ENCODE measurements at places on chromosomes 12 and 14. TPM values are rescaled to one million over a fixed set of nuclear protein-coding genes. Genes with fewer than 3 reads are reported as not detected.

GRCh38 chr12:26628234-26628633, 204.8 kb downstream of the ITPR2 start:
- DNase-seq = peak; percentile 33

DNA sequence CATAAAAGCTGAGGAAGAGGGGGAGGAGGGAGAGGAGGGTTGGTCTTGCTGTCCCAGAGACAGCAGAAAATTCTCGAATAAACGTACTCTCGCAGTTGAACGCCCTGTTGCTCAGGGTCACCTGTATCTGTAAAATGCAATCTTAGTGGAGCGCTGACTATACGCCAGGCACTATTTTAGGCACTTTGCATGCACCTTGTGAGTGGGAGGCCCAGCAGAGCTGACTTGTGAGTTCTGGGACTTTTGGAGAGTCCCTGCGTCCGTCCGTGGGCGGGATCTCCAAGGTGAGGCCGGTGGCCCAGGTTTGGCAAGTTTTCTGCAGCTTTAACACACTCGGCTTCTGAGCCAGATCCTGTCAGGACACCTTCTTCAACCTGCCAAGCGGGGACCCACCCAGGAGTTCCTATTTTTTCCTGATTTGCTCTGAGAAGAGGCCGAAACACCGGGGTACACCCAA, 32.5 kb upstream of the PLEKHG6 start:
- DNase-seq = no peak

NANOG gene
- total RNA-seq = 0.03 TPM

GRCh38 chr12:6773590-6774351, 1.5 kb downstream of the LAG3 start:
- DNase-seq = no peak

MYO1H gene
- total RNA-seq = not detected

- no peak for DNase-seq
Observed at GRCh38 chr14:42884100-42884499, 1277.4 kb downstream of the LRFN5 start.

CTSG gene
- not detected for total RNA-seq

DNA sequence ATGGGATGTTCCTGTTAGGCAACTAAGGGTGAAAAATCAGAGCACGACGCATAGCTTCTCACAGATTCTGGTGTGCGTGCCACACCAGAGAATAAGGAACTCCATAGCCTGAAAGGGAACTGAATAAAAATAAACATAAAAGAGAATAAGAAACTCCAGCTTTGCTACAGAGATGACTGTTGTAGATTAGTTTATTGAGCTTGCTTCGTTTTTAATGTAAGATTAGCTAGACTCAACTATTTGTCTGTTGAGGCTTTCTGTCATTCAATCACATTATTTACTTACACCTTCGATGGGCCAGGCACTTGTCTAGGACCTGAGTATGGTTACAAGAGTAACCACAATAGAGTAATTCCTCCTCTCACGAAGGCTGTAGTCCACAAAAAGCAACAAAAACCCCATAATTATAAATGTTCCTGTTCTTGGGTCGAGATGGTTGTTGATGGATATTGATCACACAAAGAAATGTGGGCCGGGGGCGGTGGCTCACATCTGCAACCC, 807 bp upstream of the ZCCHC8 start:
- DNase-seq = no peak

ANKLE2 gene
- total RNA-seq = 51.6 TPM

DNA sequence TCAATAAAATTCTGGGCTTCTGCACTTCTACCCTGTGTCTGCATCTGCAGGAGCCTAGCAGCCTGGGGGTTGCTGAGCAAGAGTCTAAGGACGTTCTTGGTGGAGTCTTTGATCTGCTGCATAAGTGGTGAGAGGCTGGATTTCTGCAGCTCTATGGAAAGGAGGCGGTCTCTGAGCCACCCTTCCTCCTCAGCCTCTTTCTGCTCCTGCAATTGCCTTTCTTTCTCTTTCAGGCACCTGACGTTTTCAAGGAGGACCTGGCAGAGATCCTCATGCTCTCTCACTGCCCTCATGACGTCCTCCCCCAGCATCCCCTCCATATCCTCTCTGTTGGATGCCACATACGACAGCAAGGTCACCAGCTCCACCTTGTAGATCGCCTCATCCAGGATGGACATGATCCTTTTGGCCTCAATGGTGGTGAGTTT, 13.6 kb upstream of the TPCN1 start:
- no peak for DNase-seq

RHEBL1 gene
- 1.2 TPM for total RNA-seq

HOXC12 gene
- 0.62 TPM for total RNA-seq

DNA sequence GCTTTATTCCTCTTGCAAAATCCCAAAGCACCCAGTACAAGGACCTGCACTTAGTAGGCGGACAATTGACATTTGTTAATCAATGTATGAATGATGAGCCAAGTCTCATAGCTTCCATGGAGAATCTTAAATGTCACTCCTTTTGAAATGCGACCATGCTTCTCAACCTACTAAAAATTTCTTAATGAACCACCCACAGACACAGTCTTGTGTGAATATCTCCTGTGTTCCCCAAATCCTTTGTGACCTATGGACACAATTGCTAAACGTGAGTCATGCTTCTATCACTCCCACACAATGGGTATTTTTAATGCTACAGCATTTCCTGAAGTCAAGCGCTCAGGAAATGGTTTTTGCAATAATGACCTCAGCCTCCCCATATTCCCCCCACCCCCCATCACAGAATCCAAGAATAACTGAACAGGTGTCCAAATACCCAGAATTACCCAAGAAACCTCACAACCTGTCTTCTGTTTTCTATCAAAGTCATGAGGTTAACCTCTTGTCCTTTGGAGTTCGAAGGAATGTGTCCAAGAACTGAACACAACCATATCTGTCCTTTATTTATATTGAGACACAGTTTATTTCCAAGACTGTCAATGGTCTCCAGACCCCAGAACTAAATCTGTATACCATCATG, 163.6 kb upstream of the PLEKHG7 start:
- peak; percentile 96 for DNase-seq

- peak; percentile 61 for DNase-seq
Observed at GRCh38 chr12:108338915-108339657, at the start of gene CMKLR1. TSS of gene CMKLR1 (minus strand) at chr12:108339311. CDS start at chr12:108293591, 45,720 bp downstream.

- no peak for DNase-seq
Observed at GRCh38 chr12:111006621-111007020, 86.2 kb upstream of the MYL2 start.

GRCh38 chr12:88924162-88924561, 343.9 kb upstream of the KITLG start:
- DNase-seq = peak; percentile 6

ALDH6A1 gene
- total RNA-seq = 14.9 TPM

DNA sequence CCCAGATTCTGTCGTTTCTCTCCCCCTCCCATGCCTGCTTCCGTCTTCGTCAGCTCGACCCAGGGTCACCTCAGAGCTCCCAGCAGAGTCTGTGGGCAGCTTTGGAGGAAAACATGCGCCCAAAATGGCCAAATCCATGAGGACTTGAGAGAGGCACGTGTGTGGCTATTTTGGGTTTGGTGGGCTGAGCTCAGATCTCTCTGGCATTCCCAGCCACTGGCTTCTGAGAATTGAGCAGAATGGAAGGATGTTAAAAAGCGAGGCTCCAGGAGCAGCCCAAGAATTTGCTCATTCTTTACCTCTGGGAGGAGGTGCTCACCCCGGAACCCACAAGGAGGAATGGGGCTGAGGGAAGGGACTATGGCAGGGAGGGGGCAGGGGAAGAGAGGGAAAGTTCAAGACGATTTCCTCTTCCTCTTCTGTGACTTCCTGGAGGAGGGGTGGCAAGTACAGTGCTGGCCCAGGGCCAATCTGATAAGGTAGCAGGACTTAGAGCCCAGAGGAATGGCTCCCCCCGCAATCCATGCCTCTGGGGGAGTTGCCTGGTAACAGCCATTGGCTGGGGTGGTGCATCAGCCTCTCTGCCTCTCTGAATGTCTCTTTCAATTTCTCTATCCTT, 20.1 kb downstream of the TSPAN9 start:
- no peak for DNase-seq

DNA sequence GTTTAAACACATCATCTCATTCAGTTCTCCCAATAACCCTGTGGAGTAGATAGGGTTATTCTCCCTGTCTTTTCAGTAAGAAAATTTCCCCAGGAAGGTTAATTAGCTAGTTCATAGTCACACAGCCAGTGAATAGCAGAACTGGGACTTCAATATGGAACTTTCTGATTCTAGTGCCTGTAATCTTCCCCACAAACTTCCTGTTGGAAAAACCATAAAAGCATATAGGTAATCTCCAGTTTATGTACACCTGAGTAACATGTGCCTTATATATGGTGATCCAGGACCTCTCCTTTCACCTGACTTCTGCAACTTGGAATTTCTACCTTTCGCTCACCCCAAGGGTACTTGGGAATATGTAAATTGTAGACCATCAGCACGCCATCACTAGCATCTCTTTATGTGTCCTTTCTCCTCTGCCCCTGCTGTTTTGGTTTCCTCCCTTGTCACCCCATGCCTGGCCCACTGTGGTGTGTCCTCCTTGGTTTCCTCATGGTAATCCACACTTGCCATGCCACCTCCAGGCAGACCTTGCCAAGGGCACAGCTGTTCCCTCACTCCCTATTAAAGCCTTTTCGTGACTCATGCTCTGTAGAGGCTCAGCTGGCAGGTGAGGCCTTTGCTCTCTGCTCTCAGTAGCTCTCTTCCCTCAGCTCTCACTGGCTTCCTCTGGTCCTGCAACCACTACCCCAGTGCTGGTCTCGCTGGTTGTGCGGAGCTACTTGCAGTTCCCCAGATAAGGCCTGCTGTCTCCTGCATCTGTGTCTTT, 16.7 kb downstream of the TBC1D30 start:
- DNase-seq = peak; percentile 86

- no peak for DNase-seq
Observed at GRCh38 chr14:85479306-85479705, 50.6 kb upstream of the FLRT2 start.

TMEM233 gene
- total RNA-seq = 7.2 TPM

PRIMA1 gene
- total RNA-seq = not detected

- peak; percentile 33 for DNase-seq
Observed at GRCh38 chr12:9064815-9065606, 50.7 kb downstream of the A2M start.

DNA sequence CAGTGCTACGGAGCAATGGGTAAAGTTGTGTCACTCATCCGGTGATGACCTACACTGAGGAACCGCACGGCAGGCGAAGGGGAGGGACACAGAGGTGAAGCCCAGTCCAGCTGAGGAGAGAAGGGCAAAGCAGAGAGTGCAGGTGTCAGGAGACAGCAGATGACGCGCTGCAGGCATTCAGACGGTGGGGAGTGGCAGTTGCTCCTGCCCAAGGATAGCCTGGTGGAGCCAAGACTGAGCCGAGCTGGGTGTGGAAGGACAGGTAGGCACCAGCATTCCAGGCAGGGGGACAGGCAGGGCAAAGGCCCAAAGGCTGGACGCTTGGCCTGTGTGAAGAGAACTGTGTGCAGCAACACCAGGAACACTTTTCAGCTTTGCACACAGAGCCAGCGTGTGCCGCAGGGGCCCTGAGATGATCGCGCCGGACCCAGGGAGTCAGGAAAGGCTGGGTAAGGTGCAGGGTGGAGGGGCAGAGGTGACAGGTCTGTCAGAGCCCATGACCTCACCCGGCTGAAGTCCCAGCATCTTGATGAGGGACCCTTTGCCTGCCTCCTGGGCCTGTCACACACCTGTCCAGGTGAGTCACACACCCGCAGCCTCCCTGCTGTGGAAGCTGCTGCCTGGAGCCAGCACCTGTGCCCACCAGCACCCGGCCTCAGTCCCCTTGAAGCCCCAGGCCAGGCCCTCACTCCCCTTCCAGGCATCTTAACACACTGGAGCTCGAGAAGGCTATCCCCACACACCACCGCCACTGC, 48.4 kb downstream of the TSPAN11 start:
- DNase-seq = no peak

- DNase-seq = no peak
Observed at GRCh38 chr12:104648756-104649155, 192.0 kb downstream of the CHST11 start.

- DNase-seq = peak; percentile 3
Observed at GRCh38 chr12:40469736-40470135, 222.5 kb upstream of the CNTN1 start.

DNA sequence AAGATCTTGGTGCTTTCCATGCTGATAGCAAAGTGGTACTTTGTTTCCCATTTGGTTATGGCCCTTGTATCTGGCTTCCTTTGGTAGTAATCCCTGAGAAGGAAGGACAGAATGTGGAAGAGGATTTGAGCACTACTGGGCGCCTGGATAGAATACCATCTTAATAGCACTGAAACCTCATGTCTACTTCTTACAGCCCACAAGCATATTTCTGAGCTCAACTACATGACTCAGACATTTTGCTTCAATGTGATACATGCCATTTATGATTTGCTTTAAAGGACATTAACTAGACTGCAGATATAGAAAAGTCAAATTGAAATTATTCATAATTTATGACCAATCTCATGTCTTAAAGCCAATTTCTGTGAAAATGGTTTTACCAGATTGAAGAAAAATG, 80.4 kb downstream of the LIN7A start:
- DNase-seq = peak; percentile 45

DNA sequence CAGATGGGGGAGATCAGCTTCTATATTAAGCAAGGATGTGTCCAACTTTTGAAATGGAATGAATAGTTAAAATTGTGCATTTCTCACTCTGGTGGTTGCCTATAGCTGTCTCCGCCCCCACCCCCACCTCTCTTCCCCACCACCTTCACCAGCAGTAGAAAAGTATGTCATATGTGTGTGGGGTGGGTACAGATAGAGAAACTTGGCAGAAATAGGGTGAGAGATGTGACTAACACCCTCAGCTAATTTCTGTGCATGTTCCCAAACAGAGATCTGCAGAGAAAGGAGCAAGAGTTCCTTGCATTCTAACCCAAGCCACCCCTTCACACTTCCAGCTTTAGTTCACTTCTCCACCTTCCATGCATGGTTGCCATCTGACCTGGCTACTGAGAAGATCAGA, 980.1 kb downstream of the NRXN3 start:
- DNase-seq = no peak

GRCh38 chr12:48788854-48789775, at the start of gene ADCY6:
TSS of gene ADCY6 (minus strand) at chr12:48789089. CDS start at chr12:48783434, 5,655 bp downstream.
- peak; percentile 82 for DNase-seq

BHLHE41 gene
- 5.9 TPM for total RNA-seq

IGFBP6 gene
- 49.8 TPM for total RNA-seq

DNA sequence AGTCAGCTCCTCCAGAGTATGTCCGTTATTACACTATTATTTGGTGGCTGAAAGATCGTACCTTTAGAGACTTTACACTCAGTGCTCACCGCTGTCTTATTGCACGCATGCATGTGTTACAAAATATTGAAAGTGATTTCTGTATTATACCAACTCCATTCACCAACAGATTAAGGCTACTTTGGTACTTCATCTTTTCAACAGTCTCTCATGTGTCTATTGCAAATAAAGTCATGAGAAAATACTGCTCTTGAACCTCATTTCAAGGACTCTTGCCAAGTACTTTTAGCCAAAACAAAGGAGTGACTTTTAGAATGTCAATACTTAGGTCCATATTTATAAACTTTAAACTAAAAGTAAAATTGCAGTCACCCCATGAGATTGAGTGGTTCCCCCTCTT, 503.6 kb downstream of the TMEM121 start:
- DNase-seq = no peak

GRCh38 chr14:68616221-68616902, 176.5 kb downstream of the ZFP36L1 start:
- peak; percentile 57 for DNase-seq

OTOGL gene
- 0.05 TPM for total RNA-seq

SVOP gene
- under 0.01 TPM for total RNA-seq

KRT79 gene
- not detected for total RNA-seq
